Stimulated activated CD8-positive, alpha-beta memory T cell treated with anti-CD3 and anti-CD28 coated beads, Interleukin-15, amount 100 ng/mL, for 48 hours (primary cell): ENCODE measurements at places on chromosomes 5 and 9.

DNA sequence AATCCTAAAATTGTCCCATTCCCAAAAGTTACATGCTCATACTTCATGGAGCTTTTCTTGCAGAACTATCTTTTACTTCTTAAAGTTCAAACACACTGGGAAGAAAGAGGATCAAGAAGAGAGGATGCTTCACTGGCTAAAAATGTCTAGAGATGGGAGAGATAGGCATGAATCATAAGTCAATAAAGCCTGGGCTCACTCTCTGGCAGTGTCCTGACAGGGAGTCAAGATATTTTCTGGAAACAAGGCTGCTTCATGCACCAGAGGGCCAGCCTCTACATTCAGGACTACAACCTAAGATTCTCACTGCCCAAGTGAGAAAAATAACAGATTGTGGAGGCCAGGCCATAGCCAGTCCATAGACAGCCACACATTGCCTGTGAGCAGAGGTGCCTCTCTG is 1358.4 kb downstream of the EFNA5 start:
- DNase-seq, result no peak

GRCh38 chr9:36832164-36832795 is 201.8 kb downstream of the PAX5 start:
- DNase-seq, result no peak

- no peak for DNase-seq
These were observed 38.9 kb downstream of the ZNF608 start for GRCh38 chr5:124707520-124707919.

- no peak for DNase-seq
These were observed 111.7 kb downstream of the JAKMIP2 start for GRCh38 chr5:147670815-147671214.

DNA sequence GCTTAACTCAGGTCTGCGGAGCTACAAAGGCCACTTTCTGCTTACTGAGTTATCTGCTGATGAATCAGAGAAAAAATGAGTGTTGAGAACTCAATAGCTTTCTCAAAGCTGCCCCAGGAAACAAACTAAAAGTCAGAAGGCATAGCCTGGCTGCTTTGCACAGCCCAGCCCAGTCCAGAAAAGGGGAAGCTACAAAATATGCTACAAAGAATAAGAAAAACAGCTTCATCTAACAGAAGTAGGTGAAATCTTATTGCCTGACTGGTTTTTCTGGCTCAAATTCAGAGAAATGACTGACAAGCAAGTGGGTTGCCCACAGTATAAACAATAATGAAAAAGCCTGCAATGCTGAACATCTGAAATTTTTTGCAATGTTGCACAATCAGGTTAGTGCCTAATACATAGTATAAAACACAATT is 156.2 kb downstream of the PPP2R2B start:
- no peak for DNase-seq

DNA sequence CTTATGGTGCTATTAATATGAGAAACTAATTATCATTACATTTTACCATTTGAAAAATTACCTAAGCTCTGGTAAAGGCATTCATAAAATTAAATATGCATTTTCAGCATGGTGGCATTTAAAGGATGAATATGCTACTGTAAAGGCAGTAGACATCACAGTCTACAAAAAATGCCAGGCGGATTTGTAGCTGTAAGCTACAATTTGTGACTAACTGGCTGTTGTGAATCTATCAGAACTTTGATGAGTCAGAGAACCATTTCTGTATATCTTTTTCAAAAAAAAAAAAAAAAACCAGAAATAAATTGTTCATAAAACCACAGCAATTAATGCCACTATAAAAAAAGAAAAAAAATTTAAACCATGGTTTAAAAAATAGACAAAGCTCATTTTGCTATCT is 186.3 kb downstream of the NFIB start:
- no peak for DNase-seq

DNA sequence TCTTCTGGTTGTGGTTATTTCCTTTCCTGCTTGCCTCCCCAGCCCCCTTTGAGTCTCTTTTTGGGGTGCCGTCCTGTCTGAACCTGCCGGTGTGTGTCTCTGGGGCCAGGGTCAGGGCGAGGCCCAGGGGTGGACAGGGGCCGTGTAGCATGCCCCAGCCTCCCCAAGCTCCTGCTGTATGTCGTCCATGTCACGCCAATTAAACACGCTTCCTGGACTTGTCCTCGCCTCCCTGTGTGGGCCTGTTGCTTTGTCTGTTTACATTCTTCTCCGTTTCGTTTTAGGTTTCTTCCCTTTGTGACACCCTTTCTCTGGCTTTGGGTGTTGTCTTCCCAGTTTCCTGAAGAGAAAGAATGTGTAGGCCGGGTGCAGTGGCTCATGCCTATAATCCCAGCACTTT is 28.5 kb upstream of the HMCN2 start:
- DNase-seq, result no peak

- DNase-seq, result no peak
These were observed 40.4 kb downstream of the PAM start for GRCh38 chr5:102795526-102795925.

DNA sequence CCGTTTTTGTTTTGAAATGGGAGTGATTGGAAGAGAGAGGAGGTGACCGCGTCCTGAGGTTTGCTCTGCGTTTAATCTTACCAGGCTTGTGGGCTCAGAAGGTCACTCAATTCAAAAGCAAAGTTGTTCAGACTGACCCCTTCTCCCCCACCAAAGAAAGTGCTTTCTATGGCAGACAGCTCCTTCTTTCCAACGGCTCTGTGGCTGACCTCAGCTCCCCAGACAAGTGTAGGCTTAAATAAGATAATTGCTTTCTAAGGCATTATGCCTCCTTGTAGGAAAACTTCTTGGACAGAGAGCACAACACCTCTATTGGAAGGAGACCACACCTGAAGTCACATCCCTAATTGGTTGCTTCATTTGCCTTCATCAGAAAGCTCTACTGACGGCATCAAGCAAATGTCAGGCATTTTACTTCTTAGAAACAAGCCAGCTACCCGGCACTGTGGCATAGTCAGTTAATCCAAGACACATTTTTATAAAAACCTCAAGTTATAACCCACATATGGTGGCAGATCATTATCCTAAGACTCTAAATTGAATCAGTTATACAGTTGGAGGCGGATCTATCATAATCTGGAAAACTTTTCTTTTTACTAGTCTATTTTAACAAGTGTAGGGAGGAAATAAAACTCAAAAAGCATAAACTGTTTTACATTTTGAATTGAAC is 94.9 kb downstream of the TMEM174 start:
- DNase-seq, result no peak

GRCh38 chr9:20352591-20352990 is 269.7 kb downstream of the MLLT3 start:
- DNase-seq, result no peak
